Activated CD8-positive, alpha-beta memory T cell treated with anti-CD3 and anti-CD28 coated beads for 48 hours (primary cell): ENCODE measurements at places on chromosomes 12 and 14.

- no peak for DNase-seq
These were observed 35.4 kb downstream of the SPTLC2 start for GRCh38 chr14:77580964-77581505.

DNA sequence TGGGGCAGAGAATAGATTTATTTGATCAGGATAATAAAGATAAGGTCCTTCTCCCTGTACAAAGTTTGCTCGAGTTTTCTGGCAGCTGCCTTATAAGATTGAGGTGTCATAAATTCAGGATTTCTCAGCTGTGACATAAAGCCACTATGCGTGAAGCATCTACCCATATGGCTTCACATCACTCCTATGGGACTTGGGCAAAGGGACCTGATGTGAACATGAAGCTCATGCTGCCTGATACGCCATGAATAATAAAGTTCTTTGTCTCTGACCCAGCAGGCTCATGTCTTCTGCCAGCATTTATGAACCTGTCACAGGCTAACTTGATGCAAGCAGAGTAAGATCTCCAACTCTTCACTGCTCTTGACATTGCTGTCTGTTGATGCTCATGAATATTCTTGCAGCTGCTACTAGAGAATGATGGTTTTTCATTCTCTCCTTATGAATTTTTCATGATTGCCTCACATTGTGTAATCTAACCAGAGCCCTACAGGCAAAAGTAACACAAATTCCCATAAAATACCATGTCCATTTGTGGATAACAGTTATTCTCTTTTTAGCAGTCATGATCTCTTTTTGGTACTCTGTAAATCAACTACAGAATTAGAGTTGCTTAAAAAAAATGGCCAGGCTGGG, 49.0 kb upstream of the CPNE8 start:
- no peak for DNase-seq

DNA sequence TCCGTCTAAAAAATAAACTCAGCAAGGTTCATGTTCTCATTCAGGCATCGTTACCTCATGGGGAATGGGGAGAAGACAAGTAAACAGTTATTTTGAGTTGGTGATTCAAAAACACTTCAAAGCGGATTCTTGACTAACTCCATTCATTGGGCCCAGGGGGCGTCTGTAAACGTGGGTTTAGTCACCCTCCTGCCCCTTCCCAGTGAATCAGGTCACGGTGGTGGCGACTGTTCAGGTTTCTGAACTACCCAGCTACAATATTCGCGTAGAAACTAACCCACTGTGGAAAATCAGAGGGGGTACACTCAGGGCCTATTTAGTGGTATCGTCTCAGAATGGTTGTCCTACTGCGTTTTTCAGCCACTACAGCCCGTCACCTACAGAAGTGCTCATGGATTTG, 15.2 kb downstream of the OR6S1 start:
- no peak for DNase-seq

GRCh38 chr12:67818459-67818903, 169.9 kb downstream of the DYRK2 start:
- no peak for DNase-seq

- no peak for DNase-seq
These were observed 11.3 kb downstream of the GCN1 start for GRCh38 chr12:120183211-120183631.

- no peak for DNase-seq
These were observed 20.2 kb downstream of the TMX1 start for GRCh38 chr14:51260225-51260624.

DNA sequence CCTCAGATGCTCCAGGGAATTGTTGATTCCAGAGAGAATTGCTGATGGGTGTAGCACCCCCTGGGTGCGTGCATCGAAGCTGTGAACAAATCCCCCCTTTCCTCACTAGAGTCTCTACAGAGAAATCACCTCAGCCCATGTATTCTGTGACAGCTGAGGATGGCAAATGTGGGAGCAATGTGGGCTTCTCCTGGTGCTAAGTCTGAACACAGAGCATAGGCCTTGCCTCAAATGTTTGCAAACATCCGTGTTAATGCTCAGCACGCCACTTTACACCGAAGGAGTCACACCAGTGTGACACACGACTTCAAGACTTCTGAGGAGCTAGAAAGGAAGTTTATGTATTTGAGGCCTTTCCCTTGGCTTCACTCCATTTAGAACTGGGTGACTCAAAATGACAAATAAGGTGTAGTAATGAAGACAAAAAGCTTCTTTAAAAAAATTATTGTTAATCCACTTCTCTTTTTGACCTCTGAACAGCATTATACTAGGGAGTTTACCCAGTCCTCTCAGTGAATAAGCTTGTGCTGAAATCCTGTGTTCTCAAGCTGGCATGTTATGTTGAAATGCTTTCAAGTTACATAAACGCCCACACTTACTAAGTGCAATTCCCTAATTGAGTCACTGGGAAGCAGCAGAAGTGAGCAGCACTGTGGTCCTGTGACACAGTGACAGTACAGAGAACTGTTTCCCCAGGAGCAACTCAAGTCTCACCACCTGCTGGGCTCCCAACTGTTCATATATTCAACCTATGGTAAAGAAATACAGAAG, 92.9 kb downstream of the FAR2 start:
- DNase-seq: no peak

GRCh38 chr12:118068445-118068844, 7.5 kb upstream of the WSB2 start:
- no peak for DNase-seq

DNA sequence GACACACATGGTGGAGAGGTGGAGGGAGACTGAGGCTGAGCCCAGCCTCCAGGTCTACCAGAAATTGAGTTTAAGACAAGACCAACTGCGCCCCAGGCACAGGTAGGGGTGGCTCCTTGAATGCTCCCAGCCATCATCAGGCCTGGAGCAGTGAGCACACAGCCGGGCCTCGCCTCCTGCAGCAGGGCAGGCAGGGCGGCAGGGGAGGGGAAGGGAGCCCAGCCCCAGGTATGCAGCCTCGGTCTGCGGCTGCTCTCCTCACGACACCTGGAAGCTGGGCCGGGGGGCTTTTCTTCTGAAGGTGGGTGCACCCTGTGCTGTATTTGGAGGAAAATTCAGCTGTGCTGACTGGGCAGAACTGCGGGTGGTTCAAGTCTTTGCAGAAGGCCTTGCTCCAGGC, 29.5 kb upstream of the TDRD9 start:
- no peak for DNase-seq

DNA sequence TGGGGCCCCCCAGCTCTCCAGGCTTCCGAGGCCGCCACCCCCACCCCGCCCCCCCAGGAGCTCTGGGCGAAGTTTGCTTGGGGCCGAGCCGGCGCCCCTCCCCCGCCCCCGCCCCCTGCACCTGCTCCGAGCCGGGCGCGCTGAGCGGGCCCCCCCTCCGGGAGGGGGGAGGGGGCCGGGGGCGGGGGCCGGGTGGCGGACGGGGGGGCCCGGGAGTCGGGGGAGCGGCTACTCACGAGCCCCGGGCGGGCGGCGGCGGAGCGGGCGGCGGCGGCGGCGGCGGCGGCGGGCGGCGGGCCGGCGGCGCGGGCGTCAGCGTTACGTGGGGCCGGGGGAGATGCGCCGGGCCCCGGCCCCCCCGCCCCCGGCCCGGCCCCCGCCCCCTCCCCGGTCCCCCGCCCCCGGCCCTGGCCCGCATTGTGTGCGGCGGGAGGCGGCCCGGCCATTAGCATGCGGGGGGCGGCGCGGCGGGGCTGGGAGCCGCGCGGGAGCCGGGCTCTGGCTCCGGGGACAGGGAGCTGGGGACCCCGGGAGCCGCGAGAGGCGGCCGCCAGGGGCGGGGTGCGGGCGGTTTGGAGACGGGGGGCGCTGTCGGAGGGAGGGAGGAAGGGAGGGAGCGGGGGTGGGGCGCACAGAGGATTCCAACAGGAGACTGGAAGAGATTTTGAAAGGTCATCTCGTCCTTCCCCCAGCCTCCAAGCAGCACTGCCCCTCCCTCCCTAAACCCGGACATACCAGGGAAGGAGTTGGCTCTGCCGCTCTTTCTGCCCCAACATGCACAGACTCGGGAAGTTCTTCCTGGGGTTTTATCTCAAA, at the start of gene ZNF219:
Gene ZNF219 (minus strand): TSS at position 580 of the 816 bp plus-strand sequence. CDS start 5,064 bp downstream, outside the sequence.
- no peak for DNase-seq

GRCh38 chr14:93184391-93185348, at the start of the genes LYSET and MOAP1:
LYSET (plus strand) TSS chr14:93185317; CDS start chr14:93185406, 89 bp downstream.
MOAP1 (minus strand) TSS chr14:93184897; CDS start chr14:93184242, 655 bp downstream.
- peak; percentile 79 for DNase-seq

GRCh38 chr12:105018776-105019175, 32.7 kb downstream of the NOPCHAP1 start:
- DNase-seq: no peak

GRCh38 chr14:76131071-76131965, 20.4 kb upstream of the GPATCH2L start:
- DNase-seq: no peak

GRCh38 chr12:117986705-117987469, 18.1 kb upstream of the KSR2 start:
- no peak for DNase-seq

DNA sequence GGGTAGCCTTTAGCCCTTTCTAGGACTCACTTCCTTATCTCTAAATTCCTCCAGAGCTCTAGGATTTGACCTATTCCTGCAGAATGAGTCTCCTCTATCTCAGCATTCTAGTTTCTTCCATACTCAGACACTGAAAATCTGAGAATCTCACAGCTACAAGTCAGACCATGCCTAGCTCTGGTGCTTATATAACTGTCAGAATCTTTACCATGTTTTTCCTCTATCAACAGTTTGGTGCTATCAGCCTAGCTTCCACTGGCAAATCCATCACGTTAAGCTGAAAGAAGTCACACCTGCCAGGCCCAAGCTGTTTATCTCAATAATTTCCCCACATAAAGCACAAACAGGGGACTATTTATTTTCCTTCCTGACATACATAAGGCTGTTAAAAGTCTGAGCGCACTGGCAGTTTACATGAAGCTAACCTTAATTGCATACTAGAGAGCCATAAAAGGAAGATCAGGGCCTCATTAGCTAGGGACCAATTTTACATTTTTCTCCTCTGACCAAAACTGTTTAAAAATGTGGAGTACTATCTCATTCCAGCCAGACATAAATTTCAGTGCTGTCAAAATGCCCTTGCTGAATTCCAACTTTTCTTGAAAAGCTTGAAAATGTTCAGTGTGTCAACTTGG, 270.5 kb downstream of the C12orf75 start:
- DNase-seq: no peak

DNA sequence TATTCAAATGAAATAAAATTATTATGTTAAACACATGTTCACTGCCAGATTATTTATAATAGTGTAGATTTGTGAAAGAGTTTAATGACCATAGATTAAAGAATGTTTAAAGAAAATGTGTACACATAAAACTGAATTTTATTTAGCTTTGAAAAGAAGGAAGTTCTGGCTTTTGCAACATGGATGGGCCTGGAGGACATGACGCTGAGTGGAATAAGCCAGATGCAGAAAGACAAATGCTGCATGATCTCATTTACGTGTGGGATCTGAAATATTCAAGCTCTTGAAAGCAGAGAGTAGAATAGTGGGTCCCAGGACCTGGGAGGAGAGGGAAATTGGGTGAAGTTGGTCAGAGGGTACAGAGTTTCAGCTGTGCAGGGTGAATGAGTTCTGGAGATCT, 1261.2 kb downstream of the TMEM121 start:
- DNase-seq: no peak

DNA sequence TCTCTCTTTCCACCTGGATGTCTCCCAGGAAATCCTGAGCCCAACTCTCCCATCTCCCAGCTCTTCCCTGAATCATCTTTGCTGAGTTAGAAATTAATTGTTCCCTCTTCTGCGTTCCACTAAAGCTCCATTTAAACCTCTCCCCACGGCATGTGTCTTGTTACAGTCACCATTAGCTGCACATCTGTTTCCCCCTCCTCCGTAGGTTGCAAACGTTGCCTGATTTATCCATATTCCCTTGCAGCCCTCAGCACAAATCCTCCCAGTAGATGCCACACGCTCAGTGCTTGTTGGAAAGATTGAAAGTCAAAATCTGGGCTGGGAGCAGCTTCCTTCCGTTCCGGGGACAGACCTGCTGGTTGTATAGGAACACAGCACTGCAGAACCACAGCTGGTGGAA, 90.4 kb downstream of the SLC24A4 start:
- DNase-seq: no peak

- no peak for DNase-seq
These were observed 70.5 kb upstream of the ATP2B1 start for GRCh38 chr12:89779090-89779489.

- DNase-seq: no peak
These were observed 76.5 kb downstream of the RFLNA start for GRCh38 chr12:124371366-124371765.

GRCh38 chr12:5176036-5176435, 132.4 kb downstream of the KCNA5 start:
- DNase-seq: no peak

DNA sequence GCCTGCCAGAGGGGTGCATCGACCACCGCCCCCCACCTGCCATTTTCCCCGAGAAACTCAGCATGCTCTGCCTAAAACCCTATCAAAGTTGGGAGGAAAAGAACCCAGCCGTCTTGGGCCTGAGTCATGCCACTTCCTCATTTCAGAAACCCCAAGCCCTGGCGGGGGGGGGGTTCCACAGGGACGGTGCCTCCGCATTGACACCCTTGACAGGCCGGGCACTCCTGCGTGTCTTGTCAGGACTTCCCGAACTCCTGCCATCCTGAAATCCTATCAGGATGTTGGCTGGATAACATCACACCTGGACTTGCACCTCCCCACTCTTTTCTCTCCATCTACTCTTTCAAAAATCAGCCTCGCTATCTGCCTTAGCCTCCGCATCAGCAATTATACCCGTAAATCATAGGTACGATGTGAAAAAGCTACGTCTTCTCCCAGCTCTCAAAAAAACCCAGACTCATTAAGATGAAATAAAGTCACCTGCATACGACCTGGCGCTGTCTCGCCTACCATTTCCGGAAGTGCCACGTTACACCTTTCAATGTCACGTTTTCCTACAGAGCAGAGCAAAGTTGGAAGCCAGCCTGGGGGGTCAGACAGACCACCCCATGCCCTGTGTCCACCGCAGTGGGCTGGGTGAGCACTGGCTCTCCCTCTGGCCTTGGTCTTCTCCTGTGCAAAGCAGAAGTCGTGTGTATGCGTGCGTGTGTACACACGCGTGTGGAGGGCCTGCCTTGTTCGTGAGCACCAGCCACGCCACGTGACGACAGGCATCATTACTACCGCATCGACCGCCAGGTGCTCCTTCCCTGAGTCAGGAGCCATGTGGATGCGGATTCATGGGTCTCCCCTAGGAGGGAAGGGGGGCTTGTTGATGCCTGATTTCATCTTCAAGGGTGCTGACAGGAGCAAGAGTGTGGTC, 96.7 kb downstream of the RFLNA start:
- peak; percentile 24 for DNase-seq

DNA sequence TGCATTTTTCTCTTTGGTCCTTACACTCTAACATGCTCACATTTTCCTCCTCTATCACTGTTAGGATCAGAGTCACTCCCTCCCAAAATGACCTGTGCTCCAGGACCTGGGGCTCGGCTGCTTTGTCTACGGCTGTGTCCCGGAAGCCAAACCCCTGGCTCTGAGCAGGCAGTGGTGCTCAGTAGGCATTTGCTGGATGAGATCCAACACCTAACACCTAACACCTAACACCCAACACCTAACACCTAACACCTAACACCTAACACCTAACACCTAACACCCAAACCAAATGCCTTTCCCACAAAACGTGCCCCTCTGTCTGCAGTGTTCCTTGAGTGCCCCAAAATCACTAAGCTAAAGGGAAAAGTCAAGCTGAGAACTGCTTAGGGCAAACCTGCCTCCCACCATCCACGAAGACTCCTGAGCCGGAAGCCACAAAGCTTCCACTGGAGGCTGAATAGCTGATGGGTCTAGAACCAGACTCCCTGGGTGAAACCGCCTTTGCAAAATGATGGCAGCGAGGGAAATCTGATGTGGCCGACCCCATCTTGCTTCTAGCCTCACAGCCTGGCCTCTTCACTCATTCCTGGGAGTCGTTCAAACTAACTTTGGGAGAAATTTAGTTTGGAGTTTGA, 29.2 kb downstream of the HSP90AA1 start:
- DNase-seq: no peak

GRCh38 chr14:37813732-37814131, 218.3 kb downstream of the TTC6 start:
- DNase-seq: no peak
